T-helper 17 cell (primary cell): ENCODE measurements at places on chromosomes 3 and 15.

GRCh38 chr3:171614318-171614921 lies 154.2 kb upstream of the TNIK start:
- no peak for DNase-seq

DNA sequence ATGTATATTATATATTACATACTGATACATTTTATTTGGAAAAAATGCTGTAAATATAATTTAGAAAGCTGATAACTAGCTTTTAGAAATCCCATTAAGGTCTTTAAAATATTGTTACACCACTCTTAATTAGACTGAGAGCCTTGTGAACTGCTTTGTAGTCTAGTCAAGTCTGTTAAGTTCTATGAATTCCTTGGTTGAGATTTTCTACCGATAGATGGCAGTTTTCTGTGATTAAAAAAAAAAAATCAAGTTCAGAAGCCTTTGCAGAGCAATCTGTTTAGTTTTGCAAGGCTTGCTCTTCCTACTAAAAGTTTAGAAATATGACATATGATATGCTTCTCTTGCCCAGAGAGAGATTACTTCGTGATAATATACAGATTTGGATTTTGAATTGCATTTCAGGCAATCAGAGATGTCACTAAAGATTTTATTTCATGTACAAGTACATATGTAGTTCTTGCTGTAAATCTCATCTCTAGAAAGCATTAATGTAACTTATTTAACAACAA lies 60.4 kb upstream of the SLITRK3 start:
- DNase-seq: no peak

DNA sequence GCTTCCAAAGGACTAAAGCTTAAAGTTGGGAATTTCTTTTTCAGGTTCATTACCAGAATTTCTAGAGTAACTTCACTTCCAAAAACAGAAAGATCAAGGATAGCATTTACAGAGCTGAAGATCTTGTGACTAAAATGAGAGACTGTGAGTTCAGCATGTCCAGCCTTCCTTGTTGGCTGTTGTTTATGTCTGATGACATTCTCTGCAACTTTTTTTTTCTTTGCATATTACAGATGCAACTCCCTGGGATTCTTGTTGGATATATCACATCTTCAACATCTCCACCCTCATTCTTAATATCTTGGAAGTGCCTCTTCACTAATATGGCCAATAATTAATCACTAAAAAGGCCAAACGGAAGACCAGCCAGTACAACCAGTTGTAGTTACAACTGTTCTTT lies 86.2 kb upstream of the FRMD4B start:
- DNase-seq: no peak

DNA sequence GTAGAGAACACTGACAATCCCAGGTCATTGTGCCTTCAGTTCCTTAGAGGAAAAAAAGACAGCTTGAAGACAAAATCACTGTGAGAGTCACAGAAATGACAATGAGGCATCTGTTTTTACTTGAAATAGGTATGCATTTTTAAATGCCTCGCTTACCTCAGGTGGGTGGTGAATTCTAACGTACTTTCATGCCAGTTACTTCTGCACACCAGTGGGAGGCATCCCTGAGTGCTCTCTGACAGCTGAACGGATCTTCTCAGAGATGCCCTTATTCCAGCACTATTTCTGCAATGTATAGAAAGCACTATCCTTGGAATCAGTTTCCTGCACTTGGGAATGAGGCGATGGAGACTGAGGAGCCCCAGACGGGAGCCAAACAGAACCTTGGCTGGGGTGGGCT lies 16.2 kb downstream of the DPH3 start:
- no peak for DNase-seq

DNA sequence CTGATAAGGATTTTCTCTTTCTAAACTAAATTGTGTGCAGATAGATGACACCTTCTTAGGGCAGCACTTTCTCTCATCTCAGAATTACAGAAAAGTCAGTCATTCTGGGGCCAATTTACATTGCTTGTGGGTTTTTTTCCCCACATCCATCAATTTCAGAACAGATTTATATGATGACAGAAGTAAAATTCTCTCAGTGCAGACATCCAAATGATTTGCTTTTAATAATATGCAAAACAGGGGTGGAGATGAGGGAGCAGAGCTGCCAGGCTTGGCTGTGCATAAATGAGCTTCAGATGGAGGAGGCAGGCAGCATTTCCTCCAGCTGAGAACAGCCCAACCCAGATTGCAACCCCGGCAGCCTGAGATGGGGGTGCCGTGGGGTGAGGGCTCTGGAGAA lies 44.0 kb downstream of the EDEM1 start:
- DNase-seq: no peak

- DNase-seq: no peak
Measured at GRCh38 chr3:143668385-143668784, 179.9 kb downstream of the SLC9A9 start.

- no peak for DNase-seq
Measured at GRCh38 chr3:143565951-143566350, 282.3 kb downstream of the SLC9A9 start.

DNA sequence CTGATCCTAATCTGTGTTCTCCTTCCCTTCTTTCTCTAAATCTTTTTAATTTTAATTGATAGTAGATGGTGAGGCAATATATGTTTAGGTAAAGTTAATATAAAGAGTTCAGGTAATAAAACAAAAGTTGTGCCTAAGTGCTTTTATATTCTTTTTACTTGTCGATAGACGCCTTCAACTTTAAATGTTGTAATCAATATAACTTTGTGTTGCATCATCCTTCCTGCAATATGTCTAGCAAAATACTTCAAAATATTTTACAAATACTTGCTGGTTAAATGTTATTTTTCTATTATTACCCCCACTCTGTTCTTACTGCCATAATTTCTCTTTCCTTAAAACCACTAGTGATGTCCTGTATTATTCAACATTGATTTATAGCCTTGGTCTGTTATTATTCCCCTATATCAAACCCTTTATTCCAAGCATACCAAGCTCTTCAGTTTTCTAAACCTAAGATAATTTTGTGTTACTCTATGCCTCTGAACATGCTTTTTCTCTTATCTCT lies 92.4 kb downstream of the NAALADL2 start:
- DNase-seq: no peak

DNA sequence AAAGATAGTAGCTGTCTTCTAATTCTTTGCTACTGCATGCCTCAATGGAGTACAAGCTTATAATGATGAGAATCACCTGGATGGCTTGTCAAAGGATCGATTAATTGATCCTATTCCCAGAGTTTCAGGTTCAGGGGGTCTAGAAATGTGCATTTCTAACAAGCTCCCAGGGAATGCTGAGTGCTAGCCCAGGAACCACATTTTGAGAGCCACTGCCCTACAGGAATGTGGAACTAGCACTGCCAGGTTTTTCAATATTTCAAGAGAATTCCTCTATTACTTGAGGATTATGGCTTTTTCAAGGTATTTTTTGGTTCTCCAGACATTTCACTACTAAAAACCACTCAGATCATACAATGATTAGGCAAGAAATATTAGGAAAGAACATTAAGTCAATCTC lies 52.7 kb downstream of the RARB start:
- no peak for DNase-seq

DNA sequence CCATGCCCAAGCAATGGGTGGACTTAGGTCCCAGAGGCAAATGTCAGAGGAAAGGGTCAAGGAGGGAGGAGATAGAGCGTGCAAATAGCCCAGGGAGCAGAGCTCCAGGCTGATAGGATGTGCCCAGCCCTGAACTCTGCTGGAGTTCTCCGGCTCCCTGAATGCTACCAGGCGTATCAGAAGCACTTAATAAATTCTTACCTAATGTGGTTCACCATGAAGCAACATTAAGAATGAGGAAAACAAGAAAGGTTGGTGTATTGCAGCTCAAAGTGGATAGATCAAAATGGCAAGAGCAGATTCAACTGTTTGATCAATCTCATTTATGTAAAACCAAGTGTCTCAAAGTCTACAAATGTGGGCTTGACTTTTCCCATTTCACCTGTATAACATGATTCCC lies 38.3 kb downstream of the PXYLP1 start:
- no peak for DNase-seq

- no peak for DNase-seq
Measured at GRCh38 chr15:30072630-30073029, 10.1 kb upstream of the GOLGA8J start.

DNA sequence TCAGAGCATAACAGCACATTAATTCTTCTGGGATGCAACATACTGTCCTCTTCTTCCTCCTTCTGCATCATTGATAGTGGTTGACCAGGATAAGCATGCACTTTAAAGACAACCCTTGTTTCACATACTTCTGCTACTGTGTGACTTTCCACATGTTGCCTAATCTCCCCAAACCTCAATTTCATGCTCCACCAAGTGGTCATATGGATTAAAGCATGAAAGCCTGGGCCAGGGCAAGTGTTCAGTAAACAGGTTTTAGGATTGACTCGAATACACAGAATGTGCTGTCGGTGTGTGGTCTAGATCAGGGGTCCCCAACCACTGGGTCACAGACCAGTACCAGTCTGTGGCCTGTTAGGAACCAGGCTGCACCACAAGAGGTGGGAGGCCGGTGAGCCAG lies 22.5 kb upstream of the BFSP2 start:
- no peak for DNase-seq

GRCh38 chr15:86300390-86301125 lies 220.9 kb downstream of the AGBL1 start:
- no peak for DNase-seq

DNA sequence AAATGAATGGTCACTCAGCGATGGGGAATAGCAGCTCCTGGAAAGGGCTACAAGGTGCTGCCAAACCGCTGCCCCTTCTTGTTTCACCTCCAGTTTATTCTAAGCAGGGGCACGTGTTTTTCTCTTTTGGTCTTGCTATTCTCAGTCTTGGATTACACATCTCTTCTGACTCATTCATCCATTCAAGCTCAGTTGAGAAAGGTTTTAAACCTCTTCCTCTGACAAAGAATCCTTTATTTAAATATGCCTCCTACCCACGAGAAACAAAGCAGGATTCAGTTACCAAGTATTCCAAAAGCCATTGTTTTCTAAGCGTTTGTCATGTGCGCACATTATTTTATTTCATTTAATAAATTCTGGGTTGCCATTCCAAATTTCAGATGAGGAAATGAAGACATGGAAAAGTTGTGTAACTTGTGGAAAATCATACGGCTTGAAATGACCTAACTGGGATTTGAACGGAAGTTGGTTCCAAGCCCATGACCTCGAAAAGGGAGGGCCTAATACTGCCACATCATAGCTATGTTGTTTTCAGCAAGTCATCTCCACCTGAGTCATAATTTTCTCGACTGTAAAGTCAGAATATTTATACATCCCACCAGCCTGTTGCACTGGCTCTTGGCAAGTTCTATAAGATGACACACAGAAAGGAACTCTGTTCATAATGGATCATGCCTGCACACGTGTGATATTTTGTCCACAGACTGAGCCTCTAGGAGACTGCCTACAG lies 292.0 kb upstream of the SLCO3A1 start:
- no peak for DNase-seq

DNA sequence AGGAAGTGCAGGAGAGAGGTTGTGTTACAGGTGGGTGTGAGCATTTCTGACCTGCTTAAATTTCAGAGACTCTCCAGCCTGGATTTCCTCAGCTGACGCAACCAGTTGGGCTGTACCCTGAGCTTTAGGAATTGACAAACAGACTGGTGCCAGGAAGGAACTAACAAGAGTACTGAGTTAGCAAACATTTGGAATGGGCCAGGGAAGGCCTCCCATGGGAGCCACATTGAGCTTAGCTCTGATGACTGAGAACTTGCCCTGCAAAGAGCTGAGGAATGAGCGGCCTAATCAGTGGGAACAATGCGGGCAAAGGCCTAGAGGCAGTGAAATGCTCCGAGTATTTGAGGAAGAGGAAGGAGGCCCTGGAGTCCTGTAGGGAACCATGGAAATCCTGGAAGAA lies 254.2 kb downstream of the FEZF2 start:
- DNase-seq: no peak

GRCh38 chr3:90011131-90011530 lies 903.7 kb downstream of the EPHA3 start:
- DNase-seq: no peak

DNA sequence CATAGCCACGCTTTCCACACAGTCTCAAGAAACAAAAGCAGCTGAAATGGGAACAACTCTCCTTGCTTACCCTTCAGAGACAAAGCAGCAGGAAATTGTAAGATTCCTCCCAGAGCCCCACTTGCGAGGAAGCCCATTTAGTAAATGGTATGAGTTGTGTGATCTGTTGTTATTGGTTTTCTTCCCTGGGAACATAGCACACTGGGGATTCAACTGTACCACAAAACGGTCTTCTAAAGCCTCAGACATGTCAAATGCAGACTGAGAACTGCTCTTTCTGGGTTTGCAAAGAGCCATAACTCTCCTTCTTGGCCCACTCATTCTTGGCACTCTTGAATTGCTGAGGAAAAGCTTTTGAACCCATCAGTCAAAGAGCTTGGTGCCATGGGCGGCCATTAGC lies 101.0 kb upstream of the COL8A1 start:
- no peak for DNase-seq

DNA sequence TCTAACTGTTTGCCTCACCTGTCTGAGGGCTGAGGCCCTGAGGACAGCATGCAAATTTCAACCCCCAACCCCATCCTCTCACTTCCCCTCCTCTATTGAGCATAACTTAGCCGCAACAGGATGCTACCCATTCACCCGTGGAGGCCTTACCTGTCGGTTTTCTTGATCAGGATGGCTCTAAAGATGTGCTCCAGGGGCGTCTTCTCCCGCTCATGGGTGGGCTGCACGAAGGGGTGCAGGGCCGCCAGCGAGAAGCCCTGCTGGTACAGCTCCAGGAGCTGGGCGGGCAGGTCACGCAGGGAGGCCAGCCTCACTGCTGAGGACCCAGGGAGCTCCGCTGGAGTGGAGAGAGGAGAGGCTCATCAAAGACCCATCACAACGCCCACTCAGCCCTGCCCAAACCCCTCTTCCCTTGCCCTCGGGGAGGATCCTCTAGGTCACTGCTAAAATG lies 79.8 kb downstream of the RFTN1 start:
- DNase-seq: no peak

- DNase-seq: no peak
Measured at GRCh38 chr3:56633602-56634535, 49.2 kb downstream of the TASOR start.

- no peak for DNase-seq
Measured at GRCh38 chr3:22542311-22542710, 660.8 kb upstream of the UBE2E2 start.

GRCh38 chr15:75695634-75696310 lies 16.9 kb downstream of the CSPG4 start:
- DNase-seq: no peak

- no peak for DNase-seq
Measured at GRCh38 chr3:128727485-128727884, 1.5 kb downstream of the RAB7A start.
